ENCODE measurements at places on chromosomes 6 and 20.

- peak; percentile 44 for DNase-seq
These were observed 17.1 kb downstream of the OR2B2 start for GRCh38 chr6:27894839-27895762.

GRCh38 chr6:33812669-33813068, 8.9 kb upstream of the MLN start:
- DNase-seq: no peak

GRCh38 chr6:69914015-69914485, 47.7 kb downstream of the COL19A1 start:
- DNase-seq: no peak

- no peak for DNase-seq
These were observed 73.1 kb downstream of the HIVEP2 start for GRCh38 chr6:142871910-142872331.

DNA sequence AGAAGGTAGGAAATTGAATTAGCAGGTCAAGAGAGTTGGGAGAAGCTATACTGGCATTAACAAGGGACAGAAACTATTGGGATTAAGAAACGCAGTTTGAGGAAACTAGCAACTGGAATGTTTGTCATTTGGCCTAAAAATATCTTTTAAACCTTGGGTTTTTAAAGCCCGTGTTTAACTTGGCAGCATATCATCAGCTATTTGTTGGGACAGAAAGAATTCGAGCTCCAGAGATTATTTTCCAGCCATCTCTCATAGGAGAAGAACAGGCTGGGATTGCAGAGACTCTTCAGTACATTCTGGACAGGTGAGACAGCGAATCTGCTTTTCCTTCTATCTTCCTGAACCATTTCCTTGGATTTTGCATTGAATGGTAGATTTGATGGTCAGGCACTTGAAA, 17.8 kb downstream of the ACTR5 start:
- DNase-seq: no peak

- no peak for DNase-seq
These were observed 32.8 kb upstream of the ZNFX1 start for GRCh38 chr20:49310705-49311104.

DNA sequence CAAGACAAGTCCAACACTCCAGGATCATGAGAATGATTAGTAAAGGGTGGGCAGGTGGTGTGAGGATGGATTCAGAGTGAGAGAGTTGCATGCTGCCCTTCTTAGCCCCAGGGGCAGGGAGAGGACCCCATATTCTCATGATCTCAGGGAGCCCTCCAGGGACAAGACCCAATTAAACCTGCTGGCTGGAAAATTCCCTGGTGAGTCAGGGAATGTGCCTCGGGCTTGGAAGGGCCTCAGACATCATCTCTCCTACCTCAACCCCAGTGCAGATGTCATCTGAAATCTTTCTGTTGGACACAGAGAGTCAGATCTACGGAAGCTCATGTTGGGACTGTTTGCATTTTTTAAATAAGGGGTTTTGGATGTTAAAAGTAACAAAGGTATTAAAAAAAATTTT, 9.2 kb upstream of the SIRPD start:
- no peak for DNase-seq

DNA sequence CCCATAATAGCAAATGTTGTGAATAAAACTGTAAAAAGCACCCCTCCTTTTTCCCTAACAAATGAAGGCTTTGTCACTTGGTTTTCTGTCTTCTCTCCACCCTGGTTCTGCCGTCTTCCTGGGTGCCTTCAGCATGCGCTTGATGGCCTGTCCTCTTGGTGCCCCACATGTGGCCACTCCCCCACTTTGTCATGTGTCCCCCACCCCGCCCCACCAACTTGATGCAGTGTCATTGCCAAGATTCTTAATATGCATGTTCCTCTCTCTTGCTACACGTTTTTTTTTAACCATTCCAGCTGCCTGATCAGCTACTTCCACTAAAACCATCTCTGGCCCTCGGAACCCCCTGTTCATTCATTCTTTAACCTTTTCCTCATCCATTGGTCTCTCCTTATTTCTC, 340.3 kb downstream of the QKI start:
- no peak for DNase-seq

GRCh38 chr6:36953931-36954261, 642 bp upstream of the PI16 start:
- no peak for DNase-seq

GRCh38 chr6:150086026-150086425, 17.1 kb upstream of the ULBP3 start:
- DNase-seq: no peak

DNA sequence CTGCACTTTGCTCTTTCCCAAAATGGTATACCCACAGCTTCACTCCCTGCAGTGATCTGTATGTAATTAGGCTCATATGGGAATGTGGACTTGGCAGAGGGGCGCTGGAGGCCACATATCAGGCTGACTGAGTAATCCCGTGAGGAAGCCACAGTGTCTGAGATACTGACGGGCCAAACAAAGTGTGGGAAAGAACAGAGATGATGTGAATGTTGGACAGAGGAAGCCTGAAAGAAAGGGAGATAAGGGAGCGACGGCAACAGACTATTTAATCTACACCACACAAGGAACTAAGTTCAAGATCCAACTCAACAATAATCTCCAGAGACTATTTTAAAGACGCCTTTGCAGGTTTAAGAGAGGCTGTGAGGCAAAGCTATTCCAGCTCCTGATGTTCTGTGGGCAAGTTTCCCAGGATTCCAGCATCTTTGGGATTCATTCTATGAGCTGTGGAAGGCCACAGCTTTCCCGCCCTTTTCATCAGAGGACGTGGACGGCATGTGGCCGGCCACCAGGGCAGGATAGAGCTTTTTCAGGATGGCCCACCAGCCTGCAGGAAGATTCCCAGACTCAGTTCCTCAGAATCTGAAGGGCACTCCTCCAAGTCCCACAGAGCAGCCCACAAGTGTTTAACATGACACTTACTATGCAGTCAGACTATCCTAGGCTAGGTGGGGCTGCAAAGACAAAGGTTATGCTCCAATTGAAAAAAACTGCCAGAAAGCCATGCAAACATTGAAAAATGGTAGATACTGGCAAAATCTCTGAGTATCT, 237.5 kb downstream of the ATXN1 start:
- no peak for DNase-seq

- no peak for DNase-seq
These were observed 27.1 kb downstream of the RIPOR3 start for GRCh38 chr20:50664254-50664653.

DNA sequence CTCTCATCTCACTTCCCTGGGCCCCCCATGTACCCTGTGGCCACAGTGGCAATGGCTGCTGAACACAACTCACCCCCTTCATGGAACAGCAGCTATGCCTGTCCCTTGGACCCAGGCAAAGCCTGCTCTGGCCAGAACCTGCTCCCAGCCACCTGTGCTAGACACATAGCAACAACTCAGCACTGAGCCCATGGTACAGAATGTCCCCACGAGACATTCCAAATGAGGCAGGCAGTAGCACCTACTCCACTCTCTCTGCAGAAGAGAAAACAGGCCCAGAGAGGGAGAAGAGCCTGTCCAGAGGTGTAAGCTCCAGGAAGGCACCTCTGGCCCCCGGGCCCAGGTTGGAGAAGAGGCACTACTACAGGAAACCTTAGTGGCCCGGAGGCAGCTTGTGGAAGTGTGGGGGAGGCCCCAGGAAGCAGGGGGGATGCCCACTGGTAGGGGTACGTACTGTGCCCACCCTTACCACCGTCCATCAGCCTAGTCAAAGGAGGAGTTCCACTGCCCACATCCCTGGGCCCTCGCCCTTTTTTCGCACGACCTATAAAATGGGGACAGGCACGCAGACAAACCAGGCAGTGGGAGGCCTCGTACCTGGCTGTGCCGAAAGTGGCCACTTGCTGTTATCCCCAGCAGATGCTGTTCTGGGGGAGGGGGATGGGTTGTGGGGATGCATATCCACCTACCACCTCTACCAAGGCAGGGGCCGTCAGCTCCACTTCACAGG, 97.2 kb downstream of the ASXL1 start:
- DNase-seq: no peak

DNA sequence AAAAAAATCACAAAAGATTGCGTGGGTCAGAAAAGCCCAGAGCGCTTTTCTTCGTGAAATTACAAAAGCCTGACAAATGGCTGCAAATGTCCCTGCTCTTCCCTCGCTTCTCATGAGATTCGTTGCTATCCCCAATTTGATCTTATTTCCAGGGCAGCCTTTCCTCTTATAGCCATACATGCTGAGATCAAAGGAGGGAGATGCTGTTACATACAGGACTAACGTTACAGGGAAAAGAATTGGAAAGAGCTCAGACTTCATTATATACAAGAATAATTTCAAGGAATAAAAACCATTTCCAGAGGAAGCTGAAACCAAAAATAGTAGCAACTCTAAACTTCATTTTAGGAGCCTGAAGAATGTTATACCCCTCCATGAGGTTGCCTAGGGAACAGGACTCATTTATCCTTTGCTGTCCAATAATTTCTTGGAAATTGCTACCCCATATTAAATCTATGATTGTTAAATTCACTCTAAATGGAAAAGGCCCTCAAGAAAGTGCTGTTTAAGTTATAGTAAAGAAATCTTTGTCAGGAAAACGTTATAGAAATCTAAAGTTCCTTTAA, 81.0 kb downstream of the METTL24 start:
- no peak for DNase-seq

- DNase-seq: no peak
These were observed 68.9 kb downstream of the MAN1A1 start for GRCh38 chr6:119280668-119281067.

- no peak for DNase-seq
These were observed 226.8 kb upstream of the PDE10A start for GRCh38 chr6:165889636-165890403.

DNA sequence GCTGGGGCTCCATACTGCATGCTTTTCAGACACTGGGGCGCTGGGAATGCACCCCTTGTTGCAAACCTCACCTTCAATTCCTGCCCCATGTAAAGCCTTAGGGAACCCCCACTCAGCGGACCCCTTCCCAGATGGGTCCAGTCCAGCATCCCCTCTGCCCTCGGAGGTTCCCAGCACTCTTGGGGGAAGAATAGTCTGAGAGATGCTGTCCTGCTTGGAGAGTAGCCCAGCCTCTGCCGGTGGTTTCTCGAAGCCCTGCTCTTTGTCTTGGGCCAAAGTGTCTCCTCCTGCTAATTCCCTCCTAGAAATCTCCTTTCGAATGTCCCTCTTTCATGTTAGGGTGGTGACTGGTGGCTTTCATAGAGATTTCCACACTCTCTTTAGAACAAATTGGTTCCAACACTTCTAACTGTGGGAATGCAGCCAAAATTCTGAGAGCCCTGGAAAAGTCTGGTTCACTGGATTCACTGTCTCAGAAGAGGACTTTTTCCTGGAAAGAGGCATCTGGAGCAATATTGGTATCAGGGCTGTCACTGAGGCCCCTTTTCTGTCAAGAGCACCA, 24.9 kb upstream of the SULF2 start:
- no peak for DNase-seq

DNA sequence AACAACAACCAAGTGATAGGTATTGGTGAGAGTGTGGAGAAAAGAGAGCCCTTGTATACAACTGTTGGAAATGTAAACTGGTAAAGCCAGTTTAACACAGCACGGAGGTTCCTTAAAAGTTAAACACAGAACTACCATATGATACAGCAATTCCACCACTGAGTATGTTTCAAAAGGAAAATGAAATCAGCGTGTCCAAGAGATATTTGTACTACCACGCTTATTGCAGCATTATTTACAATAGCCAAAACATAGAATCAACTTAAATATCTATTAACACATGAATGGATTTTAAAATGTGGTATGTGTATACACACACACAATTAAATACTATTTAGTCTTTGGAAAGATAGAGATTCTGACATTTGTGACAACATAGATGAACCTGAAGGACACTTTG, 1.1 kb downstream of the PTCHD4 start:
- DNase-seq: no peak

GRCh38 chr20:63698739-63699465, 2.5 kb downstream of the TNFRSF6B start:
- no peak for DNase-seq

DNA sequence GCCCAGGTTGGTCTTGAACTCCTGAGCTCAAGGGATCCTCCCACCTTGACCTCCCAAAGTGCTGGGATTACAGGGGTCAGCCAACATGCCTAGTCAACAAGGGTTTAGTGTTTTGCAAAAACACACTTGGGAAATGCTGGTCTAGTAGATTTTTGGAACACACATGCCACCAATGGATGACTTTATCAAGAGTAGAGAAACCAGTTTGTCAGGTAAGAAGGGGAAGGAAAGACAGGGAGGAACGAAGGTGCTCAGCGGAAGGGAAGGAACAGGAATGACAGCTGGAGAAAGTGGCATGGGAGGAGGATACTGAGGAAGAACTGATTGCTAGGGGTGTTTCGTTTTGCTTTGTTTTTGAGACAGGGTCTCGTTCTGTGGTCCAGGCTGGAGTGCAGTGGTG, 15.6 kb upstream of the SEC63 start:
- DNase-seq: no peak

DNA sequence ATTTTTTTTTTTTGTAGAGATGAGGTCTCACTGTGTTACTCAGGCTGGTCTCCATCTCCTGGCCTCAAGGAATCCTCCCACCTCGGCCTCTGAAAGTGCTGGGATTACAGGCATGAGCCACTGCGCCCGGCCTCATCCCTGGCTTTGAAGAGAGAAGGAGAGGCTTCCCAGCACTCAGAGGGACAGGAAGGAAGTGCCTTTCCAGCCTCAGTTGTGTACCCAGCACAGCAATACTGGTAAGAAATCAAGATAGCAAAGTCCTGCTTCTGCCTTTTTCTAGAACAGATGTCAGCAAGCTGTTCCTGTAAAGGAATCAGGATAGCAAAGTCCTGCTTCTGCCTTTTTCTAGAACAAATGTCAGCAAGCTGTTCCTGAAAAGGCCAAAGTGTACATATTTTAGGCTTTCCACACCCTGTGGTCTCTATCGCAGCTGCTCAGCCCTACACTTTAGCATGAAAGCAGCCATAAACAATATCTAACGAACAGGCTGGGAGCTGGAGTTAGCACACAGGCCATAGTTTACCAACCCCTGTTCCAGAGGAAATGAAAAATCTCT, 6.3 kb upstream of the PLTP start:
- DNase-seq: no peak

DNA sequence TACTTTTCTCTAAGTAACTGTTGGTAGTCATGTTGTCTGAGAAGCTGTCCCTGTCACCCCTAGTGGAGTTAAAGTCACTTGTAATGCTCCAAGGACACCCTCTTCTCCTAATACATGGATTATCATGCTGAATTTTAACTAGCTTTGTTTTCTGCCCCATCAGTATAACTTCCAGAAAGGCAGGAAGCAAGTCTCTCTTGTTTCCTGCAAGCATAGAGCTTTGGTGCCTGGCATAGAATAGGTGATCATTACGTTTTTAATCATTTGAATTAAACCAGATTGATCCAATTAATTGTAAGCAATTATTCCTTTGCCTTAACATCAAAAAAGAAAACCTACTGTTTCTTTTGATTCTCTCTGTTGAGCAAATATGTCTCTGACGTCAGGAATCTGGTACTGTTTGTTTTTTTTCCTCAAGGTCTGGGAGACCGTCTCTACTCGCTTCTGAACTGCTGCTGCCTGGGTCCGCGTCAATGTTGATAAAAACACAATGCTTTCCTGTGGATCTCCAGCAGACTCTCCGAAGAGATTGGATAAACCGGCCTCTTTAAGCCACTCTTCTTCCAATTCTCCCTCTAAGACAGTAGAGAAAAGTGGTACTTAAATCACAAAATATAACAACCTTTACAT, 71.8 kb downstream of the ARHGAP18 start:
- no peak for DNase-seq

- DNase-seq: no peak
These were observed 54.2 kb upstream of the FANCE start for GRCh38 chr6:35397806-35398418.

GRCh38 chr20:32742322-32743236, 688 bp downstream of the COMMD7 start:
- peak; percentile 21 for DNase-seq

- no peak for DNase-seq
These were observed 81.5 kb downstream of the MYLK4 start for GRCh38 chr6:2669067-2669700.

Data from activated B cell treated with CpG ODN at 0.5 μM for 24 hours (primary cell).